Endodermal cell (in vitro differentiated cells): ENCODE measurements at places on chromosomes 16 and 17. TPM values are rescaled to one million over a fixed set of nuclear protein-coding genes. Genes with fewer than 3 reads are reported as not detected.

Gene CACNG5
- total RNA-seq = 0.38 TPM in 2 of 3 replicates, not detected in the other

Gene NGFR
- total RNA-seq = 0.77 and 1.3 TPM in 2 replicates

Gene PITPNM3
- total RNA-seq = 1.5 to 3.6 TPM (median 2.7 TPM) in 3 replicates

Gene TP53TG3
- not detected in 3 replicates for total RNA-seq

GRCh38 chr16:88971371-88972097 is 5.5 kb downstream of the CBFA2T3 start:
- DNase-seq = no peak

GRCh38 chr17:69900829-69901228 is 174.2 kb upstream of the KCNJ16 start:
- DNase-seq = no peak

DNA sequence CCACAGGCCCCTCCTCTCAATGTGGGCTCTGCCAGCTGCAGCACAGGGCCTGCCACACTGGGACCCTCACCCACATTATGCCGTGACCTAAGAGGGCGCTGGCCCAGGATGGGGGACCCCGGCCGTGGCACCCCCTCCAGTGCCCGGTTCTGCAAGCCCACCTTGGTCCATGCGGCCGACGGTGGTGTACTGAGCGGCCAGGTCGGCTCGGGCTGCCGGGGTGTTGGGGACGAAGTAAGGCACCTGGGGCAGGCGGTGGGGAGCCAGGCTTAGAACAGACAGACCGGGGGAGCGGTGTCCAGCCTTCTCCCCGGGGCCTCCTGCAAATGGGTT is 6.5 kb downstream of the SGSH start:
- DNase-seq = no peak

GRCh38 chr17:22217135-22217534 is 524.8 kb downstream of the KCNJ18 start:
- DNase-seq = no peak

GRCh38 chr17:34291721-34292348 is 6.3 kb downstream of the CCL11 start:
- no peak for DNase-seq

- DNase-seq = no peak
Observed at GRCh38 chr17:61783556-61784304, 79.6 kb downstream of the BRIP1 start.

DNA sequence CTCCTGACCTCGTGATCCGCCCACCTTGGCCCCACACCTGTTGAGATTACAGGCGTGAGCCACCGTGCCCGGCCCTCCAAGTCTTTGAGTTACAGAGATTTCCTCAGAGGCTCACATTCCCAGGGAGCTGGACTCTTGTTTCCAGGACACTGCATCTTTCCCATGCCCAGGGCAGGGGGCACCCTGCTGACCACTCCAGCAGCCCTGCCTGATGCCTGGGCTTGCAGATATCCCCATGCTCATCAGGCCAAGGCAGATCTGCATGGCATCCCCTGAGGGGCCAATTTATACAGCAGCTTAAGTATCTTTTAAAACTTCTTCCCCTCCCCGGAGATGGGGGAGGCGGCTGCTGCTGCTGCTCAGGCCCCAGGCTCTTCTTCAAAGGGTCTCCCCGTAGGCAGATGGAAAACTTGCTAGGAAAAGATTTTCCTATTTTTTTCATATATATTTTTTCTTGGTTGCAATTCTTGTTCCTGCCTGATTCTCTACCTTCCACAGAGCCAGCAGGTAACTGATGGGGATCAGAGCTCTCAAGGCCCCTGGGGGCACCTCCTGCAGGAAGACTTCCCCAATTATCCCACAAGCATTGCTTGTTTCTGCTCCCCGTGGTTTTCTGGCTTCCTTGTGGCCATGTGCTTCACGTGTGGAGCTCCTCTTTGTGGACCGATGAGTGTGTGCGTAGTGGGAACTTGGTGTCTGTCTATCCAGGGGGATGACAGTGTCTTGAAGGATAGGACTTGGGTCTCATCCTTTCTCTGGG is 102.2 kb upstream of the SDK2 start:
- no peak for DNase-seq

- DNase-seq = no peak
Observed at GRCh38 chr17:82316651-82317393, 586 bp downstream of the CD7 start.
